ENCODE measurements at places on chromosomes 1 and 21. TPM values are rescaled to one million over a fixed set of nuclear protein-coding genes. Genes with fewer than 3 reads are reported as not detected.
A peak's percentile ranks its signal among the peaks of the same experiment; 100 is the strongest.

DNA sequence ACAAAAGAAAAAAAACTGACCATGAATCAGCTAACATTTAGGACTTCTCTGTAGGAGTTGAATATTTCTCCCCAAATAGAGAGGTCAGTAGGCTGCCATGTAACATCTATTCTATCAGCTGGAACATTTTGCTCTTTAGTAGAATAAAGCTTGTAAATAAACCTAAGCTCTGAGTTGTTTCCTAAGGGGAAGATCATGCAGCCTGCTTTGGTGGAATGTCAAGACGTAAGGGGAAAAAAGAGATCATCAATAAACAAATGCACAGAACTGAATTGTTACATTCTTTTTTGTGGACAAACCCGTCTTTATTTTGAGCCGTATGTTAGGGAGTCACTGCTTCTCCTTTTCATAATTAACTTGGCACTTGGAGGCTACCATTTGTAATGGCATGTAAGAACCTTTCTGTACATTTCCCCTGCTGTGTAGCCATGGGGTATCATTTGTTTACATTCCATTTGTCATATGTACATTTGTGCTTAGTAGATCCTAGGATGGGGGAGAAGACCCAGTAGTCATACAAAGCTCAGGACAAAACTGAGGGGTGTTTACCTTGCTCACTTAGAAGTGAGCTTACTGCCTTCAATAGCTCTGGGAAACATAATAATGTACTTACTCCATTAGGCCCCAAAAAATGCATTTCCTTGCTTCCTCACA, 10.8 kb upstream of the PALMD start:
- DNase-seq = no peak
- no peak overlapping the region for H3K27ac ChIP-seq
- H3K4me3 ChIP-seq = no peak overlapping the region
- H3K36me3 ChIP-seq = no peaks in the 10 kb centered on the region

- DNase-seq = no peak
- no peak overlapping the region for H3K4me3 ChIP-seq
- no peaks in the 10 kb centered on the region for H3K27me3 ChIP-seq
- H3K27ac ChIP-seq = no peak overlapping the region
Measured at GRCh38 chr1:162250004-162250730, 126.5 kb downstream of the SPATA46 start.

DNA sequence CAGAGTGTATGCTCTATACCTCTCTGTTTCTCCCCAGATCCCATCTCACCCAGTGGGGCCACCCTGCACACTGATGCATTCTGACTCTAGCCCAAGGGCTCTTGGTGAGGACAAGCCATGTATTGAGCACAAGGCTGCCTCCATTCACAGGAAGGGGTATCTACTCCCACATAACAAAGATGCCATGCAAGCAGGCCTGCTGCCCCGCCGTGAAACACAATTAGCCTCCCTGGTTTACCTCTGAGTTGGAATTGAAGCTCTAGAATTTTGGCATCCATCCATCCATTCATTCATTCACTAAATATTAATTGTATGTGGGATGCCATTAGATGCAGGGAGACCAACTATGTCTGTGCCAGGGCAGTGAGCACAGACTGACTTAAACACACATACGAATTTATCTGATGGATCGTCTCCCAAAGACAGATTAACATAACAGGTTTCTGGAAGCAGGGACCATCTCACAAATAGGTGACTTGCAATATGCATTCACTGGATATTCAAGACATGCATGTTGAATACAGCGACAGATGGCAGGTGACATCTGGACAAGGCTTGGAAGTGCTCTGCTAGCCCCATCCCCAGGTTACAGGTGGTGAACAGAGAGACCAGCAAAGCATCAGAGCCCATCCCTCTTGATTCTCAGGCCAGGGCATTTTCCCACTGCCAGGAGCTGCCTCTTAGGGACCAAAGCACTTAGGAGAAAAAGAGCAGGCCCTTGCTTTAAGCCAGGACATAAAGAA, 34.3 kb downstream of the TRABD2B start:
- no peak overlapping the region for H3K27ac ChIP-seq
- no peak overlapping the region for H3K4me3 ChIP-seq
- H3K36me3 ChIP-seq = no peaks in the 10 kb centered on the region
- DNase-seq = no peak
- peaks cover 9% of the 10 kb centered on the region for H3K4me1 ChIP-seq

GRCh38 chr1:55588309-55588708, 373.1 kb upstream of the USP24 start:
- H3K27ac ChIP-seq = no peak overlapping the region
- H3K27me3 ChIP-seq = no peaks in the 10 kb centered on the region
- peaks cover 9% of the 10 kb centered on the region for H3K4me1 ChIP-seq
- DNase-seq = no peak
- H3K36me3 ChIP-seq = no peaks in the 10 kb centered on the region

GRCh38 chr1:178183796-178184195, 89.9 kb downstream of the RASAL2 start:
- DNase-seq = no peak
- no peaks in the 10 kb centered on the region for H3K36me3 ChIP-seq
- H3K4me1 ChIP-seq = no peaks in the 10 kb centered on the region
- H3K4me3 ChIP-seq = no peak overlapping the region
- H3K27ac ChIP-seq = no peak overlapping the region

GRCh38 chr1:78141531-78142231, 95.9 kb downstream of the GIPC2 start:
- no peaks in the 10 kb centered on the region for H3K4me1 ChIP-seq
- DNase-seq = no peak
- H3K36me3 ChIP-seq = no peaks in the 10 kb centered on the region
- H3K4me3 ChIP-seq = no peak overlapping the region
- H3K27me3 ChIP-seq = no peaks in the 10 kb centered on the region

DNA sequence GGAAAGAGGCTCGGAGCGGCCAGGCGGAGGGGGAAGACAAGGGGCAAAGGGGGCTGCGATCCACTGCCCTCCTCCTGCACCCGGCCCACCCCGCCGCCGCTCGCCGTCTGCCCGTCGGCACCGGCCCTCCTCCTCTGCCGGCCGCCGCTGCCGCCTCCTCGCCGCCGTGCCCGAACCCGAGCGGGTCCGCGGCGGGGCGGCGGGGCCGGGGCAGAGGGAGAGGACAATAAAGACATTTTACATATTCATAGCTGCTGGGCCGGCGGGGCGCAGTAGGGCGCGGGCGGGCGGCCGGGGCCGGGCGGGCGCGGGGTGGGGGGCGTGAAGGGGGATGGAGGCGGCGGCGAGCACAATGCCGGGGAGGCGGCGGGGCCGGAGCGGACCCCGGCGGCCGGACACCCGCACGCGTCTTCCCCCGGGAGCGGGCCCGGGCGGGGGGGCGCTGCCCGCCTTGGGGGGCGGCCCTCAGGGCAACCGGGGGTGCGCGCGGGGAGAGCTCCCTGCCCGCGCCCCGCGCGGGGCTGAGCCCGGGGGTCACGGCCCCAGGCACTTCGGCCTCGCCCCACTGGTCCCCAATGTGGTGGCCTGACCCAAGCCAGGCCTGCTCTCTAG, 546 bp downstream of the POU2F1 start:
- no peaks in the 10 kb centered on the region for H3K36me3 ChIP-seq
- peak; percentile 35 for DNase-seq
- H3K4me1 ChIP-seq = peaks cover 29% of the 10 kb centered on the region
- no peaks in the 10 kb centered on the region for H3K27me3 ChIP-seq
- H3K27ac ChIP-seq = peak overlapping the region; percentile 97

DNA sequence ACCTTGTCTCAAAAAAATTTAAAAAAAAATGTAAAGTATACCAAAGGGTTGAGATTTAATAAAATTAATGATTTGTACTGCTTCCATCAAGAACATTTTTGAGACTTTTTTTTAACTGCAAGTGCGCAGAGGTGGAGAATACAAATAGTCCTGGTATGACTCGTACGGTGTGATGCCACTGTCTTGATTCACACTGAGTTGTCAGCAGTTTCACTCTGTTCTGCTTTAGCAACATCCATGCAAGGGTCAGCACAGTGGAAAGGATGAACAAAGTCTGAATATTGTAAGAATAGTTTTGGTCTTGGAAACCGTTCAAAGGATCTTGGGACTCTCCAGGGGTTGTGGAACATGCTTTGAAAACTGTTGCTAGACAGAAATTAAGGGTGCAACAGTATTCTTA, 40.2 kb downstream of the EXO1 start:
- H3K4me3 ChIP-seq = no peak overlapping the region
- H3K4me1 ChIP-seq = no peaks in the 10 kb centered on the region
- no peaks in the 10 kb centered on the region for H3K27me3 ChIP-seq

DNA sequence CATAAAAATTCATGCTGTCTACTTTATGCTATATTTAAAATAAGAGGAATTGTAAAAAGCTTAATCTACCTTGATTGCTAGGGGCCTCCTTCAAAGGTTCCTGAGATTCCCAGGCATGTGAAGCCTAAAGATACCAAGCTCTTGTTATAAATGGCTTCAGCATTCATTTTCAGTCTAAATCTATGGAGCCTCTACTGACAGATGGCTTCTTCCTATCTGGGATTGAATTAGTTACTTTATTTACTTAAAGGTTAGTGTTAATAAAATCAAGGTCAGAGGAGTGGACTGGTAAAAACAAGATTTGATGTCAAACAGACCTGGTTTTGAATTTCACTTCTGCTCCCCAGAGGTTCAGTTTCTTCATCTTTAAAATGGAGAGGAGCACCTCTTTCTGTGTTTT, 93.7 kb downstream of the TNNI3K start:
- H3K36me3 ChIP-seq = no peaks in the 10 kb centered on the region
- H3K4me1 ChIP-seq = no peaks in the 10 kb centered on the region
- H3K27ac ChIP-seq = no peak overlapping the region

DNA sequence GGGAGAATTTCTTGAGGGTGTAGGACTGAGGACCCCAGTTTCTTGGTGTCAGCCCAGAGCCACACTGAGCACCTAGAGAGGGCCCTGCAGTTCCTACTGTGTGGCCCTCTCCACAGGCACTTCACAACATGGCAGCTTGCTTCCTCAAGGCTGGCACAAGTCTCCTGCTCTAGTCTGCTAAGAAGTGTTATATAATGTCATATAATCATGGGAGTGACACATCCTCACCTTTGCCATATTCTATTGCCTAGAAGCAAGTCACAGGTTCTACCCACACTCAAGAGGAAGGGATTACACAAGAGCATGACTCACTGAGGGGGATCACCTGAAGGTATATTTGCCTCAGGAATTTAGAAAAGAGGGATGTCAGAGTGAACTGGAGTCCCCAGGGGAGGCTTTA, 5.5 kb upstream of the SNX27 start:
- H3K4me3 ChIP-seq = no peak overlapping the region
- no peaks in the 10 kb centered on the region for H3K27me3 ChIP-seq
- peaks cover 3% of the 10 kb centered on the region for H3K4me1 ChIP-seq
- no peaks in the 10 kb centered on the region for H3K36me3 ChIP-seq
- no peak overlapping the region for H3K27ac ChIP-seq

GRCh38 chr1:31487143-31487542, 74.1 kb downstream of the SERINC2 start:
- no peaks in the 10 kb centered on the region for H3K4me1 ChIP-seq
- no peak overlapping the region for H3K4me3 ChIP-seq
- H3K27me3 ChIP-seq = peaks cover 6% of the 10 kb centered on the region
- DNase-seq = no peak
- no peaks in the 10 kb centered on the region for H3K36me3 ChIP-seq

GRCh38 chr1:77672374-77672773, 10.1 kb downstream of the ZZZ3 start:
- no peak overlapping the region for H3K27ac ChIP-seq
- H3K27me3 ChIP-seq = no peaks in the 10 kb centered on the region
- no peaks in the 10 kb centered on the region for H3K36me3 ChIP-seq
- DNase-seq = no peak
- H3K4me3 ChIP-seq = no peak overlapping the region
- H3K4me1 ChIP-seq = peaks cover 51% of the 10 kb centered on the region

- no peak overlapping the region for H3K4me3 ChIP-seq
- no peak for DNase-seq
- no peaks in the 10 kb centered on the region for H3K4me1 ChIP-seq
Measured at GRCh38 chr1:168110896-168111545, 25.7 kb downstream of the GPR161 start.

DNA sequence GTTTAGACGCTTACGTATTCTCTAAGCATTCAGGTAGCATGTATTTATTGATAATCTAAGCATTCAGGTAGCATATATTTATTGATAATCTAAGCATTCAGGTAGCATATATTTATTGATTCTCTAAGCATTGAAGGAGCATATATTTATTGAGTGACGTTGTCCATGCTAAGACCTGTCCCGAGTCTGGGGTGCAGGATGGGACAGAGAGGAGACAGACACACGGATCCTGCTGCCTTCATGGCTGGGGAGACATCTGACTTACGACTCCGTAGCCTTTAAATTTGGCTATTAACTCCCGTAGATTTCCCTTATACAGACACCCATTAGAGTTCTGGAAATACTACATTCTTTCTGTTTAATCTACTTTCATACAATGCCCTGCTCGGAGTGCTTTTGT, 982 bp downstream of the SCCPDH start:
- peak overlapping the region; percentile 99 for H3K4me3 ChIP-seq
- no peaks in the 10 kb centered on the region for H3K4me1 ChIP-seq
- H3K27me3 ChIP-seq = no peaks in the 10 kb centered on the region
- peaks cover 39% of the 10 kb centered on the region for H3K36me3 ChIP-seq
- no peak for DNase-seq

DNA sequence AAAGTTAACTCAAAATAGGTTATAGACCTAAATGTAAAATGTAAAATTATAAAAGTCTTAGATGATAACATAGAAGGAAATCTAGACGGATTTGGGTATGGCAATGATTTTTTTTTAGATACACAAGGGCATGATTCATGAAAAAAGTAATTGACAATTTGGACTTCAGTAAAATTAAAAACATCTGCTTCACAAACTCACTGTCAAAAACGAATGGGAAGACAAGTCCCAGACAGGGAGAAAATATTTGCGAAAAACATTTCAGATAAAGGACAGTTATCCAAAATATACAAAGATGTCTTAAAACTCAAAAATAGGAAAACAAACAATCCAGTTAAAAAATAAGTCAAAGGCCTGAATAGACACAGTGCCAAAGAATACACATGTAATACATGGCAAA, 9.7 kb upstream of the PTGS2 start:
- no peaks in the 10 kb centered on the region for H3K36me3 ChIP-seq
- no peak overlapping the region for H3K27ac ChIP-seq
- H3K4me3 ChIP-seq = no peak overlapping the region
- no peaks in the 10 kb centered on the region for H3K27me3 ChIP-seq
- H3K4me1 ChIP-seq = no peaks in the 10 kb centered on the region

GRCh38 chr1:55081188-55081904, 42.0 kb downstream of the PCSK9 start:
- no peaks in the 10 kb centered on the region for H3K4me1 ChIP-seq
- H3K27ac ChIP-seq = no peak overlapping the region
- DNase-seq = no peak
- no peaks in the 10 kb centered on the region for H3K27me3 ChIP-seq
- H3K4me3 ChIP-seq = no peak overlapping the region

DISP3 gene
- not detected for total RNA-seq

KCNE1 gene
- total RNA-seq = 1.5 TPM

HCRTR1 gene
- 0.18 TPM for total RNA-seq

KCNQ4 gene
- total RNA-seq = 9.1 TPM

CFAP141 gene
- total RNA-seq = not detected

DMBX1 gene
- not detected for total RNA-seq

KRTAP10-9 gene
- not detected for total RNA-seq

KLHDC8A gene
- total RNA-seq = not detected

FCAMR gene
- total RNA-seq = not detected

CACNA1S gene
- total RNA-seq = 92.2 TPM

DSCAM gene
- total RNA-seq = not detected

CSF3R gene
- total RNA-seq = 6.5 TPM

CBR1 gene
- total RNA-seq = 47.7 TPM
